ENCODE measurements at places on chromosomes 12 and 14.

- DNase-seq, result no peak
These were observed 25.0 kb downstream of the PDZRN4 start for GRCh38 chr12:41213107-41213506.

DNA sequence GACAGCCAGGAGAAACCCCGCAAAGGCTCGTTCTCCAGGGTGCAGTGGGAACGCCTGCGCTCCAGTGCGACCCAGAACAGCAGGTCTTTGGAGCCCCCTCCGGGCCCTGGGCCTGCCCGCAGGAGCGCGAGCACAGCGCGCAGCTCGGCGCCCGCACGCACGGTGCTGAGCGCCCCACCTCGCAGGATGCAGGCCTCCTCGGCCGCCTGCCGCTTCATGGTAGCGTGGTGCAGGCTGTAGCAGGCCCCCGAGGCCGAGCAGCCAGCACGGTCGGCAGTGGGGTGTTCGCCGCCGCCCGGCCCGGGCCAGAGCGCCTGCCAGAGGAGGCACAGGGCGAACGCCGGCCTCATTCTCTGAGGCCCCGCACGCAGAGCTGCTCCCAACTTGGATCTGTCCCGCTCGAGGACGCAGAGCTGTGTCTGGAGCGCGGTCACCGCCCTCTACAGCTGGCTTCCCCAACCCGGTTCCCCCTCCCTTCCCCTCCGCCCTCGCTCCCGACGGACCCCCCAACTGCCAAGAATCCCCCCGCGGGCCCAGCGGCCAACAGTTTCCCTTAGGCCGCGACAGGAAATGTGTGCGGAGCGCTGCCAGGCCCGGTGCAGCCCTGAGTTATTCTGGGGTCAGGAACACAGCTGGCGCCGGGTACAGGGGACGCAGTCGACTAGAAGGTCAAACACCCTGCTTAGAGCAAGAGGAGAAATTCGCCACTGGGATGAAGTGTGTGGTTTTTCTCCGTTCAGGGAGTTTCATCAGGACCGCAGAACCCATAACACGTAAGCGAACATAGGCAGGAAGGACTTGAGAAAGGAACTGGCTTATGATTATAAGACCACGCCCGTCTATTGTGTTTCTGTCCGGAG, at the start of gene CLEC14A:
Gene CLEC14A, minus strand, starts transcription at position 421 of the 860 bp plus-strand sequence. Its CDS starts 71 bp downstream, at position 350.
- DNase-seq, result no peak

GRCh38 chr14:93051600-93052546, 63.9 kb downstream of the ITPK1 start:
- no peak for DNase-seq

- DNase-seq, result no peak
These were observed 346.3 kb downstream of the ETNK1 start for GRCh38 chr12:22971247-22971646.

DNA sequence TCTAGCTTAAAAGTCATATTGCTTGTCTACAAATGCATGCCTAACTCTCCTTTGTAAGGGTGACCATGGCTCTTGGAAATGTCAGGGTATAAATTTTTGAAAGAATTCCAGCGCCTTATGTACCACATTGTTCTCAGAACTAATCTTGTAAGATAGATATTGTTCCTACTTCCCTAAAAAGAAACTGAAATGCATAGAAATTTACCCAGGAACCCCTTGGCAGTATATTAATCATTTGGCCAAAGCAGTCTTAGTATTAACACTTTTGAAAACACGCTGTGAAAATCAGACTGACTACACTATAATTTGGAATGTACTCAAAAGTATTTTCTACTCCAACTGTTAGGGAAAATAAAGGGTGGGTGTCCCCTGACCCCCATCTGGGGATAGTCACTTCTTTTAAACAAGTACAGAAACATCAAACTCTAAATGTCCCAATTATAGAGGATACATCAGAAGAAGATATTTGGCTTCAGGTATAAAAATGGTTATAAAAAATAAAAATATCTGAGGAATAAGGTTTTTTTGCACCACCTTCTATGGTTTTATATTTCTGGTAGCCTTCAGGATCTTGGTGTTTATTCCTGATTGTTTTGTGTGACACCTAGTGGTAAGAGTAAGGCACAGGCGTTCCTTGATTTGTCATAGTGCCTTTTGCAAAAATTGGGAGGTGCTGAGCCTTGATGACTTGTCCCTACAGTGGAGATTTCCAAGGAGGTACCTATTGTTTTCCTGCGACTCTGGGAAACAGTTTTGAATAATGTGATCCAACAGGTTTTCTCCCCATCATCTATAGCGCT, 2.2 kb upstream of the NFKBIA start:
- DNase-seq, result no peak

DNA sequence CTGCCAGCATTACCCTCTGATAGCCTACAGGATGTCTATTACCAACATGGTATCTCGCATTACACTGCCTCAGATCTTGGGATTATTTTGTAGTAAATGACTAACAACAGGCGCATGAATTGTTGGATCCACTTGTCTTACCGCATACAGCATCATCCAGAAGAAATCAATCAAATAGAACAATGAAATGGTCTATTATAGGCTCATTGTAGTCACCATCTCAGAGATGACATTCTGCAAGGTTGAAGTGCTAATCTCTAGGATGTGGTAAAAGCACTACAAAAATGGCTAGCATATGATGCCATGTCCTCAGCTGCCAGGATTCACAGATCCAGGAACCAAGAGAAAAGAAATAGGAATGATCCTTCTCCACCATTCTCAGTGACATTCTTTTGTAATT, 52.0 kb downstream of the WASHC3 start:
- no peak for DNase-seq

GRCh38 chr14:100294213-100294962, 11.9 kb downstream of the SLC25A29 start:
- peak; percentile 65 for DNase-seq

GRCh38 chr14:26414926-26415325, 182.9 kb downstream of the NOVA1 start:
- no peak for DNase-seq

GRCh38 chr12:105738051-105738450, 400.7 kb downstream of the NUAK1 start:
- no peak for DNase-seq

- DNase-seq, result no peak
These were observed 316.2 kb downstream of the PAWR start for GRCh38 chr12:79374545-79374944.

DNA sequence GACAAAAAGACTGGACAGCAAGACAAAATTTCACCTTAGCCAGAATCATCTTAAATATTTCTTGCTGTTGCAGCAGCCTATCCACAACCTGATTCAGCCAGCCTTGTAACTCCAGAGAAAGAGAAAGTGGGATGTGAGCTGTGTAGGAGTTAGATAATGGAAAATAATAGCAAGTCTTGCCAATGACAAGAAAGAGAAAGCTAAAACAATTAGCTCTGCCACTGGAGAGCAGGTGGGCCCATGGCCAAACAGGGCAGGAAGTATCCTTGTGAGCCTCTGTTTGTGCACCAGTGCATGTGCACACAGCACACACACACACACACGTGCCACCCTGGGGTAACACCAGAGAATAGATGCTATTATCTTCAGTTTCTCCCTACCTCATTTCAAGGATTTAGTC, 106.0 kb upstream of the CCDC196 start:
- DNase-seq, result no peak

- DNase-seq, result no peak
These were observed 5.7 kb upstream of the CHGA start for GRCh38 chr14:92917041-92917940.

- no peak for DNase-seq
These were observed 697 bp upstream of the HOXC5 start for GRCh38 chr12:54032086-54032619.

GRCh38 chr12:41897593-41897992, 247.1 kb downstream of the GXYLT1 start:
- DNase-seq, result no peak

GRCh38 chr14:77843195-77843594, 43.3 kb downstream of the ADCK1 start:
- DNase-seq, result no peak

GRCh38 chr12:49121047-49121696, 10.0 kb downstream of the TUBA1B start:
- no peak for DNase-seq

DNA sequence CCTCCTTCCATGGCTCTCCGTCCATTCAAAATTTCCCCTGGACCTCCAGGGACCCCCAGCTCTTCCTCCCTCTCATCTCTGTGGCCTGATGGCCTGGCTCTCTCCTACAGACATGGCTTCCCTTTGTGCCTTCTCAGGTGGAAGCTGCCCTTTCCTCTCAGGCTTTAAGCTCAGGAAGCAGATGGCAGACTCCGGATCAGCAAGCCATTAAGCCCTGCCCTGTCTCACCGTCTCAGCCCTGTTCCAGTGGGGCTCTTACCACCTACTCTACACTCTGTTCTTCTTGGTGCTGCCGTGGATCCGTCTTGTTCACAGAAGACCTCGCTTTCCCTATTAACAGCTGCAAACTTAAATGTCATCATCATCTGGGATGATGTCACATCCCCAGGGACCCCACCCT, 33.1 kb downstream of the NPC2 start:
- DNase-seq, result no peak

DNA sequence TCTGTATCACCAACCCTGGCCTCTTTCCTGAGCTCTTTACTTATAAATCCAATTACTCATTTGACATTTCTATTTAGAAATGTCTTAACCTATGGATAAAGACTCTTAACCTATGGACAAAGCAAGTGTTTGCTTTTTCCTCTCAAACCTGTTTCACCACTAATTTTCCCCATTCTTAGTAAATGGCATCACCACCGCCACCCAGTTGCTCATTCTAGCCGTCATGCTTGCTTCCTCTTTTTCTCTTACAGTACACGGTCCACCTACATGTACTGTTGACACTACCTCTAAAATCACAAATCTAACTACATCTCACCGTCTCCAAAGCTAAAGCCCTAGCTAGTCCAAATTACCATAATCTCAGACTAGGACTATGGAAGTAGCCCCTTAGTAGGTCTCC, 60.0 kb downstream of the CAPS2 start:
- no peak for DNase-seq

DNA sequence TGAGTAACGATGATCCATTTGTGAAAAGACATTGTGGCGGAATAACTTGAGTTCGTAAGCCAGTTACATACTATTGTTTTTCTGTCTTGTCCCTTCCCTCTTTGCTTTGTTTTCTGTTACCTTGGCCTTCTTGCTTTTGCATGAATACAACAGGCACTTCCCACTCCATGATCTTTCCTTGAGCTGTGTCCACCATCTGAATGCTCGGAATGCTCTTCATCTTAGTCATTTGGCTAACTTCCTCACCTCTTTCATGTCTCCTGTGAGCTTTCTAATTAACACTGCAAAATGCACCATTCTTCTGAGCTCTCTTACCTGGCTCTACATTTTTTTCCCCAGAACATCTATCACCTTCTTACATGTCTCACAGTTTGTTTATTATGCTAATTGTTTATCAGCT, 10.0 kb downstream of the KNTC1 start:
- DNase-seq, result no peak

GRCh38 chr14:95537298-95538089, 2.6 kb downstream of the GLRX5 start:
- DNase-seq, result no peak

DNA sequence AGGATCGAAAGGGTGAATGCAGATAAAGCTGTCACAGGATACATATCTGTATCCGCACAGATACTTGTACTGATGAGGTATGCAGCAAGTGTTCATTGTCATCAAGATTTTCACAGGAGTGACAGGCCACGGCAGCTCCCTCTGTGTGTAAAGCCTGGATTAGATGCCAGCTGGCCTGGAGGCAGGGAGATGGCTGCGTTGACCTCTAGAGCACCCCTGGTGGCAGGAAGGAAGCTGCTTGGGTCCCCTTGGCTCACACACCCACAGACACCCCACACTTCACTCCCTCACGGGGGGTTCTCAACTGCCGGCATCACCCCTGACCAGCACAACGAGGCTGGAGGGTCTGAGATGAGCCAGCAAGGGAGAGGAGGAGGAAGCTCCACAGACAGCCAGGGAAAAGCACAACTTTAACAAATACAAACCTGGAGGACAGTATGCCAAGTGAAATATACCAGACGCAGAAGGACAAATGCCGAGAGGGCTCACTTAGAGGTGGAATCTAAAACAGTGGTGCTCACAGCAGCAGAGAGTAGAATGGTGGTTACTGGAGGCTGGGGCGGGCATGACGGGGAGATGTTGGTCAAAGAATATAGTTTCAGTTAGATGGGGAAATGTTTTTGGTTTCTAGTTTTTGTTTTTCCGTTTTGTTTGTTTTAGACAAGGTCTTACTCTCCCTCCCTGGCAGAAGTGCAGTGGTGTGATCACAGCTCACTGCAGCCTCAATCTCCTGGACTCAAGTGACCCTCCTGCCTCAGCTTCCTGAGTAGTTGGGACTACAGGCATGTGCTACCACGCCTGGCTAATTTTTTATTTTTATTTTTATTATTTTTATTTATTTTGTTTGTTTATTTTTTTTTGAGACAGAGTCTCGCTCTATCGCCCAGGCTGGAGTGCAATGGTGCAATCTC, 45.7 kb downstream of the TEAD4 start:
- no peak for DNase-seq

- DNase-seq, result no peak
These were observed 58.9 kb upstream of the SRRM4 start for GRCh38 chr12:118922405-118922804.

- DNase-seq, result no peak
These were observed 135.9 kb upstream of the ATP2B1 start for GRCh38 chr12:89844539-89844938.

DNA sequence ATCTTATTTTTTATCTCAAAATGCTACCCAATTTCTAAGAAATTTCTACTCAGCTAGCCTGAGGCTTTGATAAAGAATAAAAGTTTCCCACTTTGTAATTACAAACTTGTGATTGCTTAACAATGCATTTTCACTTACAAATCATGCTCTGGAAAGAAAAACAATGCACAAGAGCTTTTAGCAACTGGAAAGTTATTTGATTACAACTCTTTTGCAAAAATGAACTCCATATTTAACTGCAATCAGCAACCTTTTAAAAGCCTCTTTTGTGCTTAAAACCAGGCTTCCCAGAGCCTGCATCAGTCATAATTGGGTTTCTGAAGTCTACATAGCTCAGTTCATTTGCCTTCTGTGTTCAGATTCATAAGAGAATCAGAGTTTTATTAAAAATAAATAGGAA, 395.2 kb downstream of the PAWR start:
- no peak for DNase-seq

DNA sequence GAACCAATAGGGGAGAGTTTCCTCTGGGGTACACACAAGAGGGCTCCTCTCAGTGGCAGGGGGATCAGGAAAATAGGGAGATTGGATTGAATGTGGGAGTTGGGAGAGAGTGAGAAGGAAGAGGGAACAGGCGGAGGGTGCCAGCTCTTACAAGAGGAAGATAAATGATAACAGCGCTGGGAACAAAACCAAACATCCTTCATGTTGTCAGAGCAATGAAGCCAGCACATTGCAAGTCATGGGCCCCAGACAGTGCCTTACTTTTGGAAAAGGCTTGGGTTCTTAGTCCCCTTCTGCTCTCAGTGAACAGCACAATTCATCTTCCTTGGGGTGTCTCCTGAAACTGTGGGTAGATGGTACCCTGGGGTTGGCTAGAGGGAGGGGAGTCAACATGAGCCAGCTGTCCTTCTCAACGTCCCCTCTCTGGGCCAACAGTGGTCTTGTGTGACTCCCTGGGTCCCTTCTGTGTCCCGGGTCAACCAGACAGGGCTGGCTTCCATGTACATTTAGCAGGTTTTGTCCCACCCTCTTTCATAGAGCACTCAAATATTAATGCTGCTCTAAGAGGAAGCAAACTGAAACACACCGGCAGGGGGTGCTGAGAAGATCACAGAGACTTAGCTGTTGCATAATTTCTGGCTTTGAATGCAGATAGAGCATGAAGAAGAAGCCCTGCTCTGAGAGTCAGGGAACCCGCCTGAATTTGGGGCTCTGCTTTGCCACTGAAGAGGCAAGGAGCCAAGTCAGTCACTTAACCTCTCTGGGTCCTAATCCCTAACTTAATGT, 138.5 kb downstream of the ESRRB start:
- peak; percentile 60 for DNase-seq

- DNase-seq, result no peak
These were observed 85.4 kb upstream of the RTL1 start for GRCh38 chr14:100988956-100989355.

All from GM13977 (cell line).